Activated naive CD8-positive, alpha-beta T cell treated with anti-CD3 and anti-CD28 coated beads, Interleukin-2, amount 50 U/mL, for 24 hours (primary cell): ENCODE measurements at places on chromosomes 4 and X.
A peak's percentile ranks its signal among the peaks of the same experiment; 100 is the strongest.

GRCh38 chr4:102466298-102466697 lies 34.9 kb upstream of the NFKB1 start:
- DNase-seq, result no peak

- DNase-seq, result no peak
Measured at GRCh38 chrX:100687546-100687945, 43.5 kb downstream of the SRPX2 start.

GRCh38 chrX:55867708-55868107 lies 150.2 kb downstream of the RRAGB start:
- DNase-seq, result no peak

GRCh38 chr4:16212138-16212782 lies 14.0 kb downstream of the TAPT1 start:
- no peak for DNase-seq

DNA sequence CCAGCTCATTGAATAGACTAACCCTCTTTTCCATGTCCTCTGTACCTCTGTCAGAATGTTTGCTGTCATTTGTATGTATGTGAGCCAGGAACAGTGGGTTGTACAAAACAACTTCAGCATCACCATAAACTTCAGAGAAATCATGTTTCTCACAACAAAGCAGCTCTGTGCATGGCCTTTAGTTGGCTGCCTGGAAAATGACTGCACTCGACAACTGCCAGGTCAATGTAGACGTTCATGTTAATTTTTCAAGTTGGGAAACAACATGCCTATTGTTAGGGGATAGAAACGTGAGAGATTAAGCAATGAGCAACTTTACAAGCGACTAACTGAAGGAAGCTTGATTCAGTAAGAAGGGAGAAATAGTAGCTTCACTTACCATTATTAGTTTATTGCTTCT lies 17.9 kb upstream of the CXCL11 start:
- no peak for DNase-seq

DNA sequence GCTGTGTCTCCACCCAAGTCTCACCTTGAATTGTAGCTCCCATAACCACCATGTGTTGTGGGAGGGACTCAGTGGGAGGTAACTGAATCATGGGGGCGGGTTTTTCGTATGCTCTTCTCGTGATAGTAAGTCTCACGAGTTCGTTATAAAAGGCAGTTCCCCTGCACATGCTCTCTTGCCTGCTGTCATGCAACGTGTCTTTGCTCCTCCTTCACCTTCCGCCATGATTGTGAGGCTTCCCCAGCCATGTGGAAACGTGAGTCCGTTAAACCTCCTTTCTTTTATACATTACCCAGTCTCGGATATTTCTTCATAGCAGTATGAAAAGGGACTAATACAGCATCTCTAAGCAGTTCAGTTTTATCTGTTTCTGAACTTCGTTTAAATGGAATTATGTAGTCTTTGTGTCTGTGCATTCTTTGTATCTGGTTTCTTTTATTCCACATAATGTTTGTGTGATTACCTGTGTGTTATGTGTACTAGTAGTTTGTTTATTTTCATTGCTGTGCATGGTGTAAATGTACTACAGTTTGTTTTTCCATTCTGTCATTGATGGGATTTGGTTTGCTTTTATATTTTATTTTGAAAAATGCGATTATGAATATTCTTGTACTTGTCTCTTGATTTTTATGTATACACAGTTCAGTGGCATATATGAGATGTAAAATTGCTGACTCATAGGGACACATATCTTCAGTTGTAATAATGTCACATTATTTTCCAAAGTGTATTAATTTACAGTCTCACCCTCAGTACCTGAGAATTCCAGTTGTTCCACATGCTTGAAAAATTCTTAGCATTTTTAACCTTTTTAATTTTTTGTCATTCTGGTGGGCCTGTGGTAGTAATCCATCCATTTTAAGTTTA lies 304.9 kb downstream of the GBA3 start:
- no peak for DNase-seq

- no peak for DNase-seq
Measured at GRCh38 chrX:3348191-3348590, 1.7 kb upstream of the MXRA5 start.

- DNase-seq, result peak; percentile 92
Measured at GRCh38 chr4:26857278-26858034, 3.2 kb upstream of the STIM2 start.

- no peak for DNase-seq
Measured at GRCh38 chrX:151239751-151240150, 63.4 kb downstream of the GPR50 start.

GRCh38 chr4:96164814-96165351 lies 325.0 kb downstream of the PDHA2 start:
- no peak for DNase-seq

DNA sequence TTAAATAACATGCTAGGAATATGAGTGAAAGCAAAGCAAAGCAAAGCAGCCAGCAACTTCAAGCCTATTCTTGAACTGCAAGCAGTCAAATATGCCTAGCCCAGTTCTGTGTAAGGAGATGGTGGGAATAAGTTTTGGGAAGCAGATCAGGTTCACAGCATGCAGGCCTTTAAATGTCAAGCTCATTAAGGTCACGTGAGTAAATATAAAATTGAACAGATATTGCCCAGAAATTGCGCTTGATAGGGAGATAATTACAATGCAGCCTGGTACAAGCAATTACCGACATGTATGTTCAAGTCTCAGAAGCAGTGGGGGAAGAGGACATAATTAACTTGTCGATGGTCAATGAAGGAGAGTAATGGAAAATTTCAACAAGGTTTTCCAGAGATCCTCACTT lies 6.0 kb downstream of the GNPDA2 start:
- DNase-seq, result no peak

DNA sequence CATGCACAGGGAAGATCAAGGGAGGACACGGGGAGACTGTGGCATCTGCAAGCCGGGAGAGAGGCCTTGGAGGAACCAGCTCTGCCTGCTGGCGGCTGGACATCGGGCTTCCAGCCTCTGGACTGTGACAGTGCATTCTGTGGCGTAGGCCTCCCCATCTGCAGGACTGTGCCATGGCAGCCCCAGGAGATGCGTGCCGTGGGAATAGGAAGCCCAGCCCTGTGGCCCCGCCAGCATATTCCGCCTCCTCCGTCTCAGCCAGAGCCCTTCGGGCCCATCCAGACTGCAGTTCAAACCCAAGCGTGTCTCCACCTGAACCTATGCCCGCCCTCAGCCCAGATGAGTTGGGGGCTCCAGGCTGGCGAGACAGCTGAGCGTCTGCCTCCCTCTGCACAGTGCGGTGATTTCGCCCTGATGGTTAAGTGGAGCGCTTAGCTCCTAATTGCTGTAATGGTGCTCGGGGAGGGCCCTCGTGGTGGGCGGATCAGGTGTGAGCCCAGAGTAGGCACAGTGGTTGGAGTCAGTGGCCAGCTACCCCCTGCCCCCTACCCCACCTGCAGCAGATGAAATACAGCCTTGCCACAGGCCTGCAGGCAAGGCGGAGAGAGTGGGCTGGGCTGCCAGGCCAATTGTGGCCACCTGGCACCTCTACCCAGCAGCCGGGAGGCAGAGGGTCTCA lies 133.9 kb downstream of the HMX1 start:
- no peak for DNase-seq

DNA sequence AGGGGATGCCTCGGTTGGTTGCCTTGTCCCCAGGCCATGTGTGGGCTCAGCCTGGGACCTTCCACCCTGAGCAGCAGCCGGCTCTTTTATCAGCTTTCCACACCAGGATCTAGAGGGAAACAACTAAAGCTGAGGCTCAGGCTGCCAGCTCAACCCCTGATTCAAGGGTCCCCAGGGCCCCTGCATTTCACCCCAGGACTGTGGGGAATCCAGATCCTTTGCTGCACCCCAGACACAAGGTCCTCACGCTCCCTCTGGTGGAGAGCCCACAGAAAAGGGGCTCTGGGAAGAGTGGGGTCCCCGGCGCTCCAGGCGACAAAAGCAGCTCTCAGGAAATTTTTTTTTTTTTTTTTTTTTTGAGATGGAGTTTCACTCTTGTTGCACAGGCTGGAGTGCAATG lies 64.3 kb downstream of the ZFYVE28 start:
- DNase-seq, result peak; percentile 22

DNA sequence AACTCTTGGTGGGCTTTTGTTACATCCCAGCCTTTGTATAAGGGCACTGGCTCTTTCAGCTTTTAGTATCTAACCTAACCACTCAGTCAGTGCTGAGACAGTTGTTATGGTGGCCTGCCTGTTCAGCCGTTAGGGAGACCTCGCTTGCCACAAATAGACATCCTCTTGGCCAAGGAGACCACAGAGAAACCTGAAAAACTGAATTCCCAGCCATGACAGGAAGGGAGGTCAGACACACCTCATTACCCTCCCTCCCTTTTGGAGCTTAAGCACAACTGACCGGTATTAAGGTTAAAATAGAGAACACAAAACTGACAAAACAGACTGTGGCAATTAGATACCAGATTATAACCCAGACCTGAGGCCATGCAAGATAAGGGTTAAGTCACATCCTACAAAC lies 1639.3 kb downstream of the RPA4 start:
- no peak for DNase-seq

DNA sequence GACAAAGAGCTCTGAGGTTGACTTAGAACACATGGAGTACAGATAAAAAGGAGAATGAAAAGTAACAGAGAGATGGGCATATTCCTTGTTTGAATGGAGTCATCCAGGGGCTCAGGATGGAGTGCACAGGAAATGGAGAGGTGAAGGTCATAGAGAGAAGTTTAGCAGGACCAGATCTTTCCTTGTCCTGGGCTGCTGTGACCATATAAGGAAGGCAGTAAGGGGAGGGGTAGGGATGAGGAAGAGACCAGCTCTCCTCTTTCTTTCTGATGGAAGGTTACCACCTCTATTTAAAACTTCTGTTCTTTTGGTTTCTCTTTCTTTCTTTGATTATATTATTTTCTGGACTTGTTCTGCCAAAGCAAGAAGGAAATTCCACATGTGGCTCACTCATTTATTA lies 27.0 kb downstream of the AR start:
- DNase-seq, result no peak

- DNase-seq, result no peak
Measured at GRCh38 chrX:77617206-77617605, 168.8 kb downstream of the ATRX start.

- no peak for DNase-seq
Measured at GRCh38 chr4:100391863-100392262, 126.0 kb downstream of the EMCN start.

DNA sequence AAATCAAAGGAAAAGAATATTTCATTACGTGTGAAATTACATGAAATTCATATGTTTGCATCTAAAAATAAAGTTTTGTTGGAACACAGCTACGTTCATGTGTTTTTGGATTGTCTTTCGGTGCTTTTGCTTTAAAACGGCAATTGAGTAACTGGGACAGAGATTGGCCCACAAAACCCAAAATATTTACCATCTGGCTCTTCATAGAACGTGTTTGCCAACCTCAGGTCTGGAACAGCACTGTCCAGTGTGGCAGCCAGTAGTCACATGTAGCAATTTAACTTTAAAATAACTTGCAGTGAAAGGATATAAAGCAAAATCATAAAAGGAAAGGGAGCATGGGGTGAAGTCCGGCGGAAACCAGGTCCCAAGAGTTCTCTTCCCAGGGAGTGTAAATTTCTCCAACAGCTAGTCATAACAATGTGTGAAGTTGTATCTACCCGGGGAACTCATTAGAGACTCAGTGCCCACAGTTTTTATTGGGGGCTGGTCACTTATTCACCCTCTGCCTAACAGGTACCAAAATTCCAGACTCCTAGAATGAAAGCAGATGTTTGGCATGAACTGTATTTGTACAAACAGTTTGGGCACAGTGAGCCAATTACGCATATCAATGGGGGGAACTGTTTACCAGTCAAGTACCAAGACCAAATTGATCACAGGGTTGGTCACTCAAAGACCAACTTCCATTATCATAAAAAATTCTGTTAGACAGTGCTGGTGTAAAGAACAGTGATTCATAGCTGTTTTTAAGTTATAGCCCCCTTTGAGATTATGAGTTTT lies 10.3 kb downstream of the OCIAD1 start:
- no peak for DNase-seq

DNA sequence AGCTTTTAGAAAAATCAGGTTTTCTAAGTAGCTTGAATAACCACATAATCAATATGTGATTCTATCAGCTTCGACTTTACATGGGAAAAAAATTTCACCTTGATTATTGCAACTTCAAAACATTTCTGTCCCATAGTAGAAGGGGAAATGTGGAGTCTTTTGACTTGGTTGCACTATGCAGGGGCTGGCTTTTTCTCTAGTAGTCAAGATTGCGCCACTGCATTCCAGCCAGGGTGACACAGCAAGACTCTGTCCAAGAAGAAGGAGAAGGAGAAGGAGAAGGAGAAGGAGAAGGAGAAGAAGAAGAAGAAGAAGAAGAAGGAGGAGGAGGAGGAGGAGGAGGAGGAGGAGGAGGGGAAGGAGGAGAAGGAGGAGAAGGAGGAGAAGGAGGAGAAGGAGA lies 84.9 kb downstream of the MAML3 start:
- no peak for DNase-seq

DNA sequence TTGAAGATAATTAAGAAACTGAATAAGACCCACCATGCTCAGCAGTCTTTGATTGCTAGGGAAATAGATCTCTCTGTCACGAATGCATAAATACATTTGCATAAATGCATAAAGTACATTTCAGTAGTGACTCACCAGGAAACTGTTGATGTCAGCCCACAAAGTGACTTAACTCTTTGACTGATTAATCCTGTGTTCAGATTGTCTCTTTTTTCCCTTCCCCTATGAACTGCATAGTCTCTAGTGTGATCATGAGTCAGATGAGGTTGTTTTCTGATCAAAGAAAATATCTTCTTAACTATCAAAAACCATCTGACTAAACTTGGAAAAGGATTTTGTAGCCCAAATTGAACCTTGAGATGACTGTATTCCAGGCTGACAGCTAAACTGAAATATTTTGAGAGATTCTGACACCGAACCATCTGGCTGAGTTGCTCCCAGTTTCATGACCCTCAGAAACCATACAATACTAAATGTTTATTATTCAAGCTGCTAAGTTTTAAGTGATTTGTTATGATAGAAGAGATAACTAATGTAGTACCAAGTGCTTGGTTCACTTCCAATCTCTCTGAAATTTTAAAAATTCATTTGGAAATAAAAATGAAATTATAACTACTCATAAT lies 1381.5 kb upstream of the AGA start:
- DNase-seq, result no peak

- DNase-seq, result no peak
Measured at GRCh38 chr4:184848510-184848909, 22.7 kb upstream of the ACSL1 start.

- no peak for DNase-seq
Measured at GRCh38 chrX:100829730-100830129, 9.5 kb downstream of the CSTF2 start.

GRCh38 chr4:95209927-95210326 lies 338.8 kb downstream of the UNC5C start:
- DNase-seq, result no peak
